ENCODE measurements at places on chromosomes 5 and 9.

- no peak for DNase-seq
These were observed 33.7 kb downstream of the ADAMTSL2 start for GRCh38 chr9:133568186-133568585.

DNA sequence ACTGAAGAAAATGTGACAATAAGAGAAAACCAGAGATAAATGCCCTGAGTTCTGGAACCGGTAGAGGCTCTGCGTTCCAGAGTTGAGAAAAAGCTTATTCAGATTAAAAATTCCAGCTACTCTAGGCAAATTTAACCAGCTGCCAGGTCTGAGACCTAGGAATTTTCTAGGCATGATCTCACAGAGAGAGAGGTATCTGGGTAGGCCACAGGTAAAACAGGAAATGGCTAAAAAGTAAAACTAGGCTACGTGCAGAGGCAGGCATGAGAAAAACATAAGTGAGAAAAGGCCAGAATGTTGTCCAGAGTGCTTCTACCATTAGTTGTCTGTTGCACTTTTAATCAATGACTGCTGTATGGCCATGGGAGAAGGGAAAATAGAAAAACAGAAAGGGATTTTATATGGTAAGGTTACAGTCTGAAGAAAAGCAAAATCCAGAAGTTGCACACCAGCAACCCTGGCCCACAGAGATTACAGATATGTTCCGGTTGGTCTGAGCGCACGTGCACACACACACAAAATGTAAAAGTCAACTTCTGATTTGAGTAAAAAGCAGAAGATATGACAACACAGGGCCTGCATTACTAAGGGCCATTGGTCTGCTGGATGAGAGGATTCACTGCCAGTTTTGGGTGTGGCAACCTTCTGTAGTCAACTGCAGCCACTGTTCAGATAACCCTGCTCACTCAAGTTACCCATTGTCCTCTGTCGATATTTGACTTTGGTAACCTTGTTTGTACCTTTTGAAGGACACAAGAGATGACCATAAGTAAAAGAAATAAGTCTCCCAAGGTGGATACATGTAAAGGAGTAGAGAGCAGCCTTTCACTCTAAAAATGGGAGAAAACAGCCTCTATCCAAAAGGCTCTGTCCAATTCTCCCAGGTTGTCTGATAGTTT, 266.0 kb downstream of the DTWD2 start:
- no peak for DNase-seq

- DNase-seq, result no peak
These were observed 154.3 kb upstream of the RAI14 start for GRCh38 chr5:34501840-34502239.

- DNase-seq, result peak; percentile 81
These were observed 596 bp downstream of the IRF1 start for GRCh38 chr5:132489871-132490483.

DNA sequence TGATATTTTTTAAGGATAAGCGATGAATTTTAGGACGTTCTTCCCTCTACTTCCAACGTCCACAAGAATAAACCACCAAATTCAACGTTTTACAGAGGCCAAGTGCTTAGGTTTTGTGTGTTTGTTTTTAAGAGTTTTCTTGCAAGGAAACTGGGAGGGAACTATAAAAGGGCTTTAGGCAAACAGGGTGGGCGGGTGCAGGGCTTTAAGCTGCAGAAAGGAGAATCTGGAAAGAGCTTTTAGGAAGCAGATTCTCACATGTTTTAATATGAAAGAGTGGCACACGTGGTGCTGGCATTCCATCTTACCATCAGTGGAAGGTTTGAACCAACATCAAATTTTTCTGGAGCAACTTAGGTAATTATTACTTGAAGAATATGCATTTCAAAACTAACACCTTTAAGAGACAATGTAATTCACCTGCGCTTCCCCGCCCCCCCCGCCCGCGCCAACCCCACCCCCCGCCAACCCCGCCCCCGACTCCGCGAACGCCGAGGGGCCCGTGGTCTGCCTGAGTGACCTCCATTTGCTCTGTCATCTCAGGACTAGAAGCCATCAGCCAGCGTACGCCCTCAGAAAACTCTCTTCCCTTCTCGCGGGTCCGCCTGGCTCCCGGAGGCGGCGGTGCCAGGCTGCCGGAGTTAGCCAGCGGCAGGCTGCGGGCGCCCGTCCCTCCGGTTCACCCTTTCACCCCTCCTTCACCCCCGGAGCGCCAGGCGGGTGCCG, 911 bp upstream of the PIK3R1 start:
- DNase-seq, result peak; percentile 75

DNA sequence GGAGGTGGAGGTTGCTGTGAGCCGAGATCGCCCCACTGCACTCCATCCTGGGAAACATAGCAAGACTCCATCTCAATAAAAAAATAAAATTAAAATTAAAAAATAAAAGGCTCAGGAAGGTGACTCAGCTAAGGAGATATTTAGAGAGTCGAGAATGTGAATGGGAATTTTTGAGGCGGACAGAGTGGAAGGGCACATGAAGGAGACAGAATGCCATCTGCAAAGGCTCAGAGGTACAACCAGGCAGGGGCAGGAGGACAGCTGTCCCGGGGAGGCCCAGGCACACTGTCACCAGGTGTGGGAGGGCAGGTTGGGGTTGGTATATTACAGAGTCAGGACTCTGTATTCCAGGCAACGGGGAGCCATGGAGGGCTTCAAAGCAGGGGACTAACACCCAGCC, 35.5 kb downstream of the NTNG2 start:
- no peak for DNase-seq

DNA sequence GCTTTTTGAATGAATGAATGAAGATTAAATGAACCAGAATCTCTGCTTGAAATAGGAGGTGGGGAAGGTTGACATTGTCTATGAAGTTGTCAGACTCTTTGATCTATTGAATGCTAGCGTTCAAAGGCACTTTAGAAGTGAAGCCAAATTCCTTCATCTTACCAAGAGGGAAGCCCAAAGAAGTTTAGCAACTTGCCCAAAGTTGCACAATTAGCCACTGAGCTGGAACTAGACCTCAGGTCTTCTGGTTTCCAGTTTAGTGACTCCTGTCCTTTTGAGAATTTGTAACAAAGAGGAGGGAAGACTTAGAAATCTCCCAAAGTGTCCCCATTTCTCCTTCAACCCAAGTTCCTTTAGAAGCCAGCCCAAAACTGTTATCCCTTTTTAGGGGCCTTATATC, 20.7 kb upstream of the SLC1A3 start:
- DNase-seq, result no peak

- no peak for DNase-seq
These were observed 77.6 kb downstream of the UGCG start for GRCh38 chr9:111974092-111974681.

DNA sequence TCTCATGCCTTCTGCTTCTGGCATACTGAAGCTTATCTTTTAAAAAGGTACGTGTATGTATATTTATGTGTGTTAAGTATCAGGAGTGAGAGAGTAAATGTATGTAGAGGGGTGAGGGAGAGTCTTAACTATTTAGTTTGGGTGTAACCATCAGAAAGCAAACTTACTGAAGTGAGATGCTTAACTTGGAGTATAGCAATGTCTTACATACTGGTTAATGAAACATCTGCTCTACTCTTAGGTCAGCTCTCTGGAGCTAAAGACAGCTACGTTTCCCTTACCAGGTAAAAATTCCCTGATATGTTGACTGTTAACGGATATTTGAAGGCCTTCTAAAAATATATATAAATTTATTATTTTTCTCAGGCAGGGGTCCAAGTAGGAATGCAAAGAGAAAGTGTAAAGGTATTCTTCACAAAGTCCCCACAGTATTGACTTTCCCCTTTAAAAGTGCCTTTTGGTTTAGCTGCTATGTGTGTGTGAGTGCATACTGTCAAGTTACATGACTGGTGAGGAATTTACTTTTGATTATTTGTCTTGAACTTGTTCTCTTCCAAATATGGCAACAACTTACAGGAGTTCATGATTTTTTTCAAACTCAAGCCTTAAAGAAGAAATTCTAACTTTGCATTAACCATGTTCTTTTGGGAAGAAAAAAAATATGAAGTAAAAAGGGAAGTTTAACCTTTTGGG, 12.3 kb upstream of the C5orf24 start:
- no peak for DNase-seq

DNA sequence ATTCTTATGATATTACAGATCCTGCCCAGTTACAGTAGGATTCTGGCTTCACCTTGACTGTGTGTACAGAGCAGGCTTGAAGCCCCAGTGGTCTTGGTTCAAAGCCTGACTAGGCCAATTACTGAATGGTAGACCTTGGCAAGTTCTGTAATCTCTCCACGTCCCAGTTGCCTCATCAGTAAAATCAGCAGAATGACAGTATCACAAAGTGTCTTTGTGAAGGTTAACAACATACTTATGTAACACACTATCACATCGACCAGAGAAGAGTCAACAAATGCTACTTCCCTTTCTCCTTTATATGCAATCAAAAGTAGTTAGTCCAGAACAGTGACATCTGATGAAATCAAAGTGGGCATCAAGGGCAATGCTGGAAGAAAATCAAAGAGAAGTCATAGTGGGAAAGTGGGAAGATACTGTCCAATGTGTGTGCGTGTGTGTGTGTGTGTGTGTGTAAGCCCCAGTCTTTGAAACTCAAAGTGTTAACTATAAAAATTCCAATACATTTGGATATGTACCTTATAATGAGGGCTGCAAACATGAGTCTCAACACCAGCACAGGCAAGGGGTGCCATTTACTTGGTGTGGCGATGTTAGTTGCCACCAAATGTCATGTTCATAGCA, 93.5 kb upstream of the EGFLAM start:
- no peak for DNase-seq

- DNase-seq, result no peak
These were observed 103.5 kb downstream of the GLIS3 start for GRCh38 chr9:4196376-4196775.

DNA sequence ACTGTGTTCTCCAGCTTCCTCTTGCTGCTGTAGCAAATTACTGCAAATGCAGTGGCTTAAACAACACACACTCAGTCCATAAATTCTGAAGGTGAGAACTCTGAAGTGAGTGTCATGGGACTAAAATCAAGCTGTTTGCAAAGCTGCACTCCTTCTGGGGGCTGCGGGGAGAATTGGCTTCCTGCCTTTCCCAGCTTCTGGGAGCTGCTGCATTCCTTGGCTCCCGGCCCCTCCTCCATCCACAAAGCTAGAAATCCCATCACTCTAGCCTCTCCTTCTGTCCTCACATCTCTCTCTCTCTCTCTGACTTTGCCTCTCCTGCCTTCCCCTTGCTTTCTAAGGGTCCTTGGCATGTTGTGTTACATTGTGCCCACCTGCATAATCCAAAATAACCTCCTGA, 14.2 kb upstream of the MED10 start:
- DNase-seq, result no peak

GRCh38 chr5:38018016-38018415, 178.2 kb upstream of the GDNF start:
- DNase-seq, result no peak

DNA sequence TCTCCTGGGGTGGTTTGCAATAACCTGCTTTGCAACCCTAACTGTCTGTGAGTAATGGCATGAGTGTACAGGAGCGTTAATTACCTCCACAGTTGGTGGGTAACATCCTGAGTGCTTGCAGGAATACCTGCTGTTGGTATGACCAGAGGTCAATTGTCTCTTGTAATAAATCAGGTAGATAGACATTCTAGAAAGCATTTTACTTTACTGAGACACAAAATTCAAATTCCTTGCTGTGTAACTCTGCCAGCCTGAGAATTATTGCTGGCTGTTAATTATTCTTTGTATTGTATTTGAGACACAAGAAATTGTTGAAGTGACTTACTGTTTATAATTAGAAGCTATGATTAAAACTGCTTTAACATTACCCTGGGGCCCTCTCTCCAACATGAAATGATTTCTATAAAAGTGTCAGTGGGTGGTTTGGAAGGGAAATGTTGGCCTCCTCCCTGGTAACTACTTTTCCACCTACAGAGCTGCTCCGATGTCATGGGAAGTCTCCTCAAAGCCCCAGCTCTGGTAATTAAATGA, 150.8 kb upstream of the ADCY2 start:
- DNase-seq, result no peak

GRCh38 chr5:154850255-154851062, at the start of gene FAXDC2:
TSS of gene FAXDC2 (minus strand) at chr5:154850603. CDS start at chr5:154838178, 12,425 bp downstream.
- peak; percentile 50 for DNase-seq

- DNase-seq, result no peak
These were observed 16.0 kb upstream of the GOLPH3 start for GRCh38 chr5:32190095-32190494.

GRCh38 chr9:135787317-135787716, 85.3 kb downstream of the KCNT1 start:
- no peak for DNase-seq

- no peak for DNase-seq
These were observed 10.2 kb downstream of the MAMDC2 start for GRCh38 chr9:70053864-70054263.

- DNase-seq, result no peak
These were observed 19.6 kb downstream of the TJP2 start for GRCh38 chr9:69193685-69194032.

GRCh38 chr5:135880278-135880677, 15.4 kb downstream of the IL9 start:
- no peak for DNase-seq

GRCh38 chr5:169204788-169205400, 96.0 kb downstream of the SLIT3 start:
- DNase-seq, result no peak

GRCh38 chr9:116123171-116123570, 30.4 kb upstream of the PAPPA start:
- DNase-seq, result no peak

GRCh38 chr5:56112526-56113121, 117.9 kb upstream of the IL6ST start:
- no peak for DNase-seq

- no peak for DNase-seq
These were observed 213.2 kb downstream of the EPB41L4A start for GRCh38 chr5:112205846-112206245.

GRCh38 chr9:86034863-86035734, 64.3 kb downstream of the GOLM1 start:
- peak; percentile 76 for DNase-seq

GRCh38 chr5:15791274-15791673, 291.3 kb downstream of the FBXL7 start:
- no peak for DNase-seq

GRCh38 chr5:38878391-38879077, 32.7 kb downstream of the OSMR start:
- no peak for DNase-seq

DNA sequence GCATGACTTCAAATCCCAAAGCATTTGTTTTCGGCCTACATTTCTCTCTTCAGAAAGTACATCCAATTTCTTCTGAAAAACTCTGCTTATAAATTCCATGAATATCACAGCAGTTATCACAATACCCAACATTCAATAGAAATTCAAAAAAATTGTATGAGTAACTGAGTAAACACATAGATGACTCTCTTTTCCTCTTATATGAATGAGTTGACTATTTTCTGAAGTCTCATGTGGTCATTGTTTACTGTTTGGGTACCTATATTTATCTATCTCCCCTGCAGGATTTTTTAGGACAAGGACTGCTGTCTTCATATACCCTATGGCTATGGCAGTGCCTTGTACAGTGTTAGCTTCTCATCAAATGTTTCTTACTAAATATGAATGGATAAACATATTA, 157.1 kb downstream of the HTR1A start:
- DNase-seq, result no peak
